ENCODE measurements at places on chromosomes 6 and 20.

- DNase-seq, result no peak
Observed at GRCh38 chr20:48201885-48202284, 416.6 kb upstream of the SULF2 start.

GRCh38 chr20:64065974-64066343 is 3.0 kb downstream of the TCEA2 start:
- peak; percentile 91 for DNase-seq

GRCh38 chr6:155085582-155086257 is 90.6 kb downstream of the TIAM2 start:
- DNase-seq, result peak; percentile 95

- no peak for DNase-seq
Observed at GRCh38 chr20:47574616-47575364, 73.1 kb downstream of the NCOA3 start.

- no peak for DNase-seq
Observed at GRCh38 chr20:35883336-35883777, 70.9 kb downstream of the SCAND1 start.

DNA sequence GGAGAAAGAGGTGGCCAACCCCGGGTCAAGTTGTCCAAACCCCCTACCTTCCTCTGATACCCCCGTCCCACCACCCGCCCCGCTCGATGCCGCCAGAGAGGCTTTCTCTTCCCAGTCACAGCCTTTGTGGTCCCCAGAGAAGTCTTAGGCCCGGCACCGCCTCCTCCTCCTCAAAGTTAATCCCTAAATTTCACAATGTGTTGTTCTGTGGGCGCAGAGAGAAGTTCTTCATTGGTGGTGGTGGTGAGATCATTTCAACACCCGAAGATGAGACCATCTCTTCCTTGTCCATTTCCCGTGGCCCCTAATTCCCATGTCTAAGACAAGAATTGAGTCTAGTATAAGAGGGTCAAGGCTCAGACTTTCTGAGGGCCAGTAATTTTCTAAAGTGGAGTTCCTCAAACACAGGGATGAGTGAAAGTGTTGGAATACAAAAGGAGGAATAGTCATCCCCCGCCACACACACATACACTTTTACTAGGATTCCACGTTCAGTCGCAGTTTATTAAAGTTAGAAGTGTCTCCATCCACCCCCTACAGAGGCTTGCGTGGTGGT is 10.4 kb downstream of the TRIM31 start:
- peak; percentile 28 for DNase-seq

GRCh38 chr6:30321692-30322388 is 4.9 kb upstream of the TRIM39 start:
- DNase-seq, result no peak

GRCh38 chr6:31896493-31896855 is 1.0 kb downstream of the EHMT2 start:
- no peak for DNase-seq

GRCh38 chr6:1770435-1770843 is 160.7 kb downstream of the FOXC1 start:
- DNase-seq, result no peak

- no peak for DNase-seq
Observed at GRCh38 chr20:58638467-58639181, 12.5 kb upstream of the STX16 start.

DNA sequence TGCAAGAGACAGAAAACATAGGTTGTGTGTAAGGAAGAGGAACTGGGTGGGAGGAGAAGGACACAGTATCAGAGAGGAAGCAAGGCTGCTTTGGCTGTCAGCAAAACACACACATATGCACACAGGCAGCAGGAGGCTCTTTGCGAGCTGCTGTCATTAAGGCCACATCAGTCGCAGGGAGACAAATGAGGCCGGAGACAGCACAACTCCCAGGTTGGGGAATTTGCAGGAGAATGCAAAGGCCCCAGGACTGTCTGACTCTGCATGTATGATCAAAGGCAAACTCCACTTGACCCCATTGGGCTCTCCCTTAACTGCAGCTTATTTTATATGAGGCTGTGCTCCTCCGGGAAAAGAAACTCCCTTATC is 35.3 kb downstream of the METTL24 start:
- DNase-seq, result no peak

GRCh38 chr20:17634661-17635331 is 47.2 kb downstream of the RRBP1 start:
- DNase-seq, result no peak

- DNase-seq, result no peak
Observed at GRCh38 chr6:21078497-21078896, 515.1 kb upstream of the SOX4 start.

GRCh38 chr20:48541581-48542071 is 286.2 kb downstream of the PREX1 start:
- DNase-seq, result no peak

- peak; percentile 49 for DNase-seq
Observed at GRCh38 chr20:13788167-13788834, 3.5 kb downstream of the NDUFAF5 start.

- no peak for DNase-seq
Observed at GRCh38 chr6:1703091-1703855, 93.6 kb downstream of the FOXC1 start.

- peak; percentile 8 for DNase-seq
Observed at GRCh38 chr6:121652726-121653623, 217.5 kb downstream of the GJA1 start.

DNA sequence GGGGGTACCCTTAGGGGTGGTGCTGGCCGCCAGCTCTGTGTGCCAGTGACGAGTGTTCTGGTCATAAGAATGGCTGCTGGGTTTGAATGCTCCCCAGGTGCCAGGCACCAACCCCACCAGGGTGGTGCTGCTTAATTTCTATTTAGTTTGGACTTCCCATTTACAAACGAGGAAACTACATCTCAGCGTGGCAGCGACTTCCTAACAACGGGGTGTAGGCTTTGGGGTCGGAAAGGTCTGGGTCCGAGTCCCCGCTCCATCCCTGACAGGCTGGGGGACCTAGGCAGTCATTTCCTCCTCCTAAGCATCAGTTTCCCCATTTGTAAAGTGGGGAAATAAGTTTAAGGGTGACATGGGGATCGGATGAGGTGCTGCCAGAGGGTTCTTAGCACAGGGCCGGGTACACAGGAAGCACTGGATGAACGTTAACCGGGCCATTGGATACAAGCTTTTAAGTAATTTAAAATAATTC is 30.3 kb downstream of the CEBPB start:
- DNase-seq, result no peak

GRCh38 chr20:10359621-10360040 is 74.4 kb downstream of the MKKS start:
- peak; percentile 68 for DNase-seq

DNA sequence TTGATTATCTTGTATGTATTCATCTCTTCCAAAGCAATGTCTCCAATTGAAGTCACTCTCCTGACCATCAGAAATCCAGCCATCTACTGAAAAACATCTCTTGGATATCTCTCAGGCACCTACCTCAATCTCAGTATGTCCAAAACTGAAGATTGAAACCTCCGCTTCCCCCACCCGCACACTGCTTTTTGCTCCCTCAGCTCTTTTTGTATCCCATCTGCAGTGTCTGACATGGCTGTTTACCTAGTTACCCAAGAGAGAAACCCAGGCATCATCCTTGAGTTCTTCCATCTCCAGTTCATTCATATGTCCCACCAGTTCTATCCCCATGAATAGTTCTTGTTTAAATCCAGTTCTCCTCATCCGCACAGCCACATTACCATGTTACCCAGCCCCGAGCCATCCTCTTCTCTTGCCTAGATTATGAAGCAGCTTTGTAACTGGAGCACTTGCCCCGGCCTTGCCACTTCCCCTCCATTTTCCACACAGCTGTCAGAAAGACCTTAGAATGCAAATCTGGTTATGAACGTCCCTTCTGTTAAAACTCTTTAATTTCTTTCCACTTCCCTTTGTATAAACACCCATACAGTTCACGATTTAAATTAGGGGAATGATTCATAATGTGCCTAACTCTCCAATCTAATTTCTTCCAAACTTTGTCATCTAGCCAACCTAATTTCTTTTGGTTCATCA is 40.5 kb upstream of the GCLC start:
- no peak for DNase-seq

DNA sequence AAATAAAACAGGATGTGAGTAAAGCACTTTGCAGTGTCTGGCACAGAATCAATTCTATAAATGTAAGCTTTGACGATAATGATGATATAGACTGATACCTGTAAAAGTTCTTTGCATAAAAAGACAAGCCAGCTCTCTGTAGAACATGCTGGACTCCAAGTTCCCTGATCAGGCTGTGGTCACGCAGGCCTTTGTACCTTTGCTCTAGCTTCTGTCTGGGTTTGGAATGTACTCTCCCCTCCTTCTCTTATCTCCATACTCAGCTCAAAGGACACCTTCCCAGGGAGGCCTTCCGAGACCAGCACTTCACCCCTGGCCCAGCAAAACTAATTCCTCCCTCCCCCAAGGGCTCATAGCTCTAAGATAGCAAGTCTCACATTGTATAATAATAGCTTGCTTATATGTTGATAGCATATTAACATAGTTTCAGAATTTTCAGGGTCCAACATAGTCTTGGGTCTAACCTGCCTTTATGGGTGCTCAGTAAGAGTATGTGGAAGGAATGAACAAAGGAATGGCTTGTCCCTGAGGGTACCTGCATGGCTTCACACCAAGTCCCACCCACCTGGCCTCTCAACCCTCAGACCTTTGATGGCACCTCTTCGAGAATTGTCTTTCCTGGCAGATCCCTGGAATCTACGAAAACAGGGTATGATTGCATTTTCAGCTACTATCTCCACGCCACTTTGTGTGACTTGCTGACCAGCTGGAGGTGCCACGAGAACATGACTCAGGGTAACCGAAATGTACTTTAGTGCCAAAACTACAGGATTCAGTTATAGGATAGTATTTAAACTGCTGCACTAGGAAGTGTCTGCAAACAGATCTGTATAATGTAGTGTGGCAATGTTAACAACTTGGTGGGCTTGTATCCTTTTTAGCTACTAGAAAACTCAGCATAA is 41.7 kb upstream of the PIM1 start:
- DNase-seq, result no peak

- DNase-seq, result no peak
Observed at GRCh38 chr6:12232821-12233220, 57.3 kb upstream of the EDN1 start.
